Hematopoietic multipotent progenitor cell treated with erythropoietin and hydrocortisone succinate and interleukin-3 and kit ligand, for 6 days (in vitro differentiated cells): ENCODE measurements at places on chromosomes 7 and 10.

DNA sequence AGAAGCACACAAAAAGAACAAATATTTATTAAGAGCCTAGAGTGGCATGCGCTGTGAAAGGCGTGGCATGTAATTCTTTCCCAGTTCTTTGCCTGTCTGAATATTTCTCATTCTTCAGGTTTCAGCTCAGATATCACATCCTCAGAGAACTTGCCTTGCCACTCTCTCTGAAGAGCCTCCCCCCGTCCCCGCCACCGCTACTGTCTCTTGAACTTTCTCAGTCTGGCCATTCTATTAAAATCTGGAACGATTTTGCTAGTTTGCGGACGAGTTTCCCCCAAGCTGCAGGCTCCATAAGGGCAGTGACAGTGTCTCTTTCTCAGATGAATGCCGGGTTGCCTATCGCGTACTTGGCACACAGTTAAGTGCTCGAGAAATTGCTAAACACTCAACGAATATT lies 787 bp upstream of the PLEKHA1 start:
- DNase-seq: no peak

- DNase-seq: no peak
Measured at GRCh38 chr10:49652421-49653272, 26.8 kb upstream of the C10orf53 start.

DNA sequence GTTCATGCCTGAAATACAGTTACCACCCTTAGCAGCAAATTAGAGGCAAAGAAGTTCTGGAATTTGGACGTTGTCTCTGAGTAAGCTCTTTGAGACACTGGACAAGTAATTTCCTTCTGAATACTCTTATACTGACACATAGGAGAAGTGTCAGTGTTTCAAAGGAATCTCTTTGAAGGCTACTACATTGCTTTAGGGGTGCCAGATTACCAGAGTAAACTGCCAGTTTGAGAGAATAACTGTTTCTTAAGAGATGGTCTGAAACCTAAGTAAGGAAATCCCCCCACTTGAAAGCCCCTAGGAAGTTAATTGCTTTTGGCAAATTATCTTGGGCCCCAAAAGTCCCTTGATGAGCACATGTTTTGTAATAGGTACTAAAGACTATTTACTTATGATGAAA lies 3.4 kb downstream of the FAS start:
- no peak for DNase-seq

- DNase-seq: peak; percentile 63
Measured at GRCh38 chr10:33005322-33006301, 47.6 kb upstream of the ITGB1 start.

DNA sequence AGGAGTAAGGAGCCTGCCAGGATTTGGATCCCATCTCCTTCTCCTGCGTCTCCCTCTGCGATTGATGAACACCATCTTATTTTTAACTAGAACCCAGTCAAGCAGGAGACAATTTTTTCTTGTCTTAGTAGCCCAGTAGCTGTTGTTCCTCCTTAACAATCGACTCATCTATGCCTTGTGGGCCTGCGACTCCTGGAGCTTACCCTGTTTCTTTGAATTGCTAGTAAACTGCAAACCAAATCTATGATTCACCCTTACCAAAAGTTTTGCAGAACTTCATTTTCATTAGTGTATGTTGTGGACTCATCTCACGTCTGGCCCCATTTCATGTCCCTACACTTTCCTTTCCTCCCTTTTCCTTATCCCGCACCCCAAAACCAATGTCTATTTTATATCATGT lies 37.7 kb downstream of the TRIL start:
- DNase-seq: no peak

DNA sequence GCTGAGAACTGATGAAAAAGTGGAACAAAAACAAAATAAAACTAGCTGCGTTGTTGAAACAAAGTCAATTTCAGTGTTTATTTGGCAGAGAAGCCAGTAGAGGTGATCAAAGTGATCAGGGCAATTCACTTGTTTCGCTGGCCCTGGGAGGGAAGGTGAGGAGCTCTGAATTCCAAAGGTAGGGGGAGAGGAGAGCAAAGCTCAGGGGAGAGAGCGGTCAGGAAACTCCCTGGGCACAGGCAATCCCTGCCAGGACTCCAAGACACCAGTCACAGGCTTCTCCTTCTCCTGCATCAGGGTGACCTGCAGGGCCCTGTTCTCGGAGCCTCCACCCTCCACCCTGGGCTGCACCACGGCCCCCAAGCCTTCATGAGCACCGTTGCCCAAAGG lies 6.8 kb upstream of the KIAA1217 start:
- DNase-seq: no peak

GRCh38 chr10:59384761-59385160 lies 22.4 kb upstream of the FAM13C start:
- DNase-seq: no peak

GRCh38 chr7:152583006-152583405 lies 92.9 kb downstream of the XRCC2 start:
- no peak for DNase-seq

- DNase-seq: no peak
Measured at GRCh38 chr10:86647773-86648703, 6.3 kb upstream of the OPN4 start.

DNA sequence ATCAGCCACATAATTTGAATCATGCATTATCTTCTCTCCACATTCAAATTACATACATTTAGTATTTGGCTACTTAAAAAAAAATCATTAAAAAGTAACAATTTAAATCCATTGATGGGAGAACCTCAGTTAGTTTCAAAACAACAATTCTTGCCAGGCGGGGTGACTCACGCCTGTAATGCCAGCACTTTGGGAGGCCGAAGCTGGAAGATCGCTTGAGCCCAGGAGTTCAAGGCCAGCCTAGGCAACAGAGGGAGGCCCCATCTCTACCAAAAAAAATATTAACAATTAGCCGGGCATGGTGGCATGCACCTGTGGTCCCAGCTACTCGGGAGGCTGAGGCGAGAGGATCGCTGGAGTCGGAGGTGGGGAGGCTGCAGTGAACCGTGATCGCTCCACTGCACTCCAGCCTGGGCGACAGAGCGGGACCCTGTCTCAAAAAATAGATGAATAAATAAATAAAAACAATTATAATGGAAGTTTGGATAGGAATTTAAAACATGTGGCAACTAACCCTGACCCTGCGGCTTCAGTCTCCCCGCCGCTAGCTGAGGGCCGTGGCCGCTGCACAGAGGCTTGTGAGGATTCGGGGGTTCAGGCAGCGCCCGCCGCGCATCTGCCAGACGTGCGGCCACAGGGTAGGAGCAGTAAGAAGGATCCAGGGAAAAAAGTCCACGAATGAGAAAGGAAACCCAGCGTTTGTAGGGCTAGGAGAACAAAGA lies 1.1 kb upstream of the CSGALNACT2 start:
- no peak for DNase-seq

GRCh38 chr10:15567952-15568351 lies 151.8 kb downstream of the ITGA8 start:
- DNase-seq: no peak

- no peak for DNase-seq
Measured at GRCh38 chr7:153934629-153935028, 117.6 kb upstream of the DPP6 start.

DNA sequence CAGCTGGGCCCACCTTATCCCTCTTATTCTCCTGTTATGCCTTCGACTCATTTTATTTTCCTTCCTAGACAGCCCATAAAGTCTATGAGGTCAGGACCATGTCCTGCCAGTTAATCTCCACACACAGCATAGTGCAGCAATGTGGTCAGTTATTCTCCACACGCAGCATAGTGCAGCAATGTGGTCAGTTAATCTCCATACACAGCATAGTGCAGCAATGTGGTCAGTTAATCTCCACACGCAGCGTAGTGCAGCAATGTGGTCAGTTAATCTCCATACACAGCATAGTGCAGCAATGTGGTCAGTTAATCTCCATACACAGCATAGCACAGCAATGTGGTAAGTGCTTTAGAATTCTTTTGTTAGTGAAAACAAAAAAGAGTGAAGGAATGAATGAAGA lies 77.8 kb downstream of the TEX36 start:
- DNase-seq: peak; percentile 47

DNA sequence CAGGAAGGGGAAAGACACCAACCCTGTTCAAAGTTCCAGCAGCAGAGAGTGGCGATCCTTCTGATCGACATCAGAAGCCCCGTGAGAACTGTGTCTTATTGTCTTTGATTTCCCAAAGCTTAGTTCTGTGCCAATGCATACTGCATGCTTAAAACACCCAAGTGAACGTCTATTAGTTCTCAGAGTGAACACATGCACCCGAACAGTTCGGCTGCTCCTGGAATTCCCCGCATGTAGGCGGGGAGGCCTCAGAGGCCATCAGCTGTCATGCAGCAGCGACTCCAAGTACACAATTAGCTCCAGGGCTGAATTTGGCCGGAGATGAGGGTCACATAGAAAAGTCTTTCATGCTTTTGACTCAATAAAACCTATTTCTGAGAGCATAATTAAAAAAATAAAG lies 276.9 kb downstream of the ZMYND11 start:
- DNase-seq: no peak

DNA sequence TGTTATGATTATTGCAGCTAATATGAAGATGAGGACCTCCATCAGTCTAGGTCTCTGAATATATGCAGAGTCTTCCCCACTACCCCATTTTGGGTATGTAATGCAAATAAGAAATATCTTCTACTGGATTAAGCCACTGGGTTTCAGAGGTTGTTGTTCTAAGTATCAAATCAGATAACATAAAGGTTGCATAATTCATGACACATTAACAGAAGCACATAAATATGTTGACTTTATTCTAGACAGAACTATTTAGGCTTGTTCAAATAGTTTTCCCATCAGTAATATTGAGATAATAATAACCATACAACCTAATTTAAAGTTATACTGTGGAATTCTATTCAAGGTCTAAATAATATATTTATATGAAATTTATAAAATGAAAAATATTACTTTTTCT lies 157.1 kb downstream of the ETV1 start:
- DNase-seq: no peak

GRCh38 chr7:50475340-50475739 lies 25.2 kb upstream of the FIGNL1 start:
- DNase-seq: no peak

- no peak for DNase-seq
Measured at GRCh38 chr10:61354401-61354975, 98.7 kb downstream of the TMEM26 start.

DNA sequence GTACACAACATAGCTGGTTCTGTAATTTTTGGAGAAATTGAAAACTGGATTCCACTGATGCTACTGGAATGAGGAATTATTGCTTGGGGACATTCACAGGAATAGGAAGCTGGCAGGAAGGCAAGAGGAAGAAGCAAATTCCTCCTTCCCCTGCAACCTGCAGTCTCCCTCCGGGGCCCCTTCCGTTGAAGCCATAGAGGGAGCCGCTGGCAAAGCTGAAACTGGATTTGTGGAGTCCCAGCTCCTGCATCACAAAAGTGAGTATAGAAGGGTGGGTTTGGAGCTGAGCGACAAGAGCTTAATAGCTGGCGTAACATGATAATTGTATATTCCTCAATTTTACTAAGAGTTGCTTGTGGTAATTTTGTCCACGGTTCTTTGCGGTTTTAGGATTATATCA lies 190.8 kb downstream of the ADRA2A start:
- DNase-seq: no peak

- no peak for DNase-seq
Measured at GRCh38 chr10:120998251-120998650, 147.1 kb downstream of the WDR11 start.

DNA sequence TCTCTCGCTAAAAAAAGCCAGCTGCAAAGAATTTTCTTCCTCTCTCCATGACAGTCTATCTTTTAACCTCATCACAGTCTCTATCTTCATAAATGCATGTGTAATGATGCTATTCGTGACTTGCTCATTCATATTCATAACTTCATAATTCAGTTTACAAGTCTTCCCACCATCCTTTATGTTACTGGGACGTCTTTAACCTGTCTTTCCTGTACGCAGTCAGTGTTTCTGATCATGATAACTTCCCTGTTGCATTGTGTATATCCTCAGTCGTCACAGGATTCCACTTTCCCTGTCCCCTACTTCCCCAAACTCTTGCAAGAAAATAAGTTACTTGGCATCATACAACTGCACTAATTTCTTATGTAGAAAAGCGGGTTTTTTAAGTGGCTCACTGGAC lies 165.6 kb upstream of the ASAH2 start:
- DNase-seq: no peak

DNA sequence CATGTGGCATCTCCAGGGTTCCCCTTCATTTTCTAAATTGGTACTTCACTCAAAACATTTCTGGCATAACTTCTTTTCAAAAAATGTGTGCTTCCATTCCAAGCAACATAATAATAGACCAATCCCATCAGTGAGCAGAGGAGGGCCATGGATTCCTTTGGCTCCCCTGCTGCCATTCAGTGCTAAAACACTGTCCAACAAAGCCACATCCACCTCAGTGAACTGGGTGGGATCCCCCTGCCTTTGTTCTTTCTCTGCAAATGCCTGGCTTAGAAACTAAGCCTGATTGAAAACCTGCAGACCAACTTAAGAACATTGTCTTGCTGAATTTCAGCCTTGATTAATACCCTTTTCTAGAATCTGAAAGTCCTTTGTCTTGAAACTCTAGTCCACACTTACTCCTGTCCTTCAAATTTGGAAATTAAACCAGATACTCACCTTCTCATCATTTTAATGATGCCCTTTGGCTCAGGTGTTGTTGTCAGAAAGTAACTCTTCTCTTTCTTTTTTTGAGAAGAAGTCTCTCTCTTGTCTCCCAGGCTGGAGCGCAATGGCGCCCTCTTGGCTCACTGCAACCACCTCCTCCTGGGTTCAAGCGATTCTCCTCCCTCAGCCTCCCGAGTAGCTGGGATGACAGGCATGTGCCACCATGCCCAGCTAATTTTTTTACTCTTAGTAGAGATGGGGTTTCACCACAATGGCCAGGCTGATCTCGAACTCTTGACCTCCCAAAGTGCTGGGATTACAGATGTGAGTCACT lies 132.3 kb downstream of the PLXNA4 start:
- no peak for DNase-seq

DNA sequence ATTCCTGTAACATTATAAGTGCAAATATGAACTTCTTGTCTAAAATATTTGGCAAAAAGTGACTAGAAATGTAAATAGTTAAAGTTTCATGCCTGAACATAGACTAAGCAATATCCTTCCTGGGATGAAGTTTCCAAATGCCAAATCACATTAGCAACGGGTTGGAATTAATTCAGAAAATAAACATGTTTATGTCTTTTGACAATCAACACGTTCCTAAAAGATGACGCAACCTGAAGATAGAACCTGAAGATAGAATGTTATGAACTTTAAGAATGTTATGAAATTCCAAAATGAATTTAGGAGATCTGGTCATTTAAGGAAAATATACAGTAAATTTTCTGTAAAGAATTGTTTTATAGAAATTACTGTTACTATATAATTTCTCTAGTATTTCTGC lies 9.2 kb downstream of the LAMB4 start:
- no peak for DNase-seq

DNA sequence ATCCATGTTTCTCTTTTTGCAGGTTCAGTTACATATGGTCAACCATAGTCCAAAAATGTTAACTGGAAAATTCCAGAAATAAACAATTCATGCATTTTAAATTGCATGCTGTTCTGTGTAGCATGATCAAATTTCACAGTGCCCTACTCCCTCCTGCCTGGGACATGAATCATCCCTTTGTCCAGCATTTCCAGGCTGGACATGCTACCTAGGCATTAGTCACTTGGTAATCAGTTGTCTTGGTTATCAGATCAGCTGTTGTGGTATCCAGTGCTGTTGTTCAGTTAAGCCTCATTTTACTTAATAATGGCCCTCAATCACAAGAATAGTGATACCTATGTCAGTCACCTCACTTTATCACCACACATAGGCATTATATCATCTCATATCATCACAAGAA lies 7.3 kb upstream of the PNLIP start:
- no peak for DNase-seq

GRCh38 chr10:3568392-3568791 lies 216.6 kb downstream of the KLF6 start:
- DNase-seq: peak; percentile 25
